ENCODE measurements at places on chromosomes 4 and X. TPM values are rescaled to one million over a fixed set of nuclear protein-coding genes. Genes with fewer than 3 reads are reported as not detected.

Gene ATOH1
- not detected for polyA plus RNA-seq

Gene CLDN34
- 0.15 TPM for polyA plus RNA-seq

Gene RTL5
- polyA plus RNA-seq = 1.2 TPM

Gene GPR34
- 0.65 TPM for polyA plus RNA-seq

Gene IQSEC2
- 11.6 TPM for polyA plus RNA-seq

Gene RAI2
- polyA plus RNA-seq = 7.0 TPM

Gene MMRN1
- polyA plus RNA-seq = 0.79 TPM

Gene SSR4
- polyA plus RNA-seq = 359 TPM

Gene ASB5
- 0.94 TPM for polyA plus RNA-seq

Gene PCDH18
- 0.75 TPM for polyA plus RNA-seq

Gene PNMA6F
- polyA plus RNA-seq = not detected

Gene STOX2
- 2.6 TPM for polyA plus RNA-seq

Gene NDUFB11
- 75.0 TPM for polyA plus RNA-seq

Gene HPSE
- 16.7 TPM for polyA plus RNA-seq

Gene PLAC8
- 49.1 TPM for polyA plus RNA-seq

Gene HDX
- polyA plus RNA-seq = 0.40 TPM

Gene MAGEA6
- polyA plus RNA-seq = not detected

Gene DMRTC1
- polyA plus RNA-seq = not detected

Gene RNF175
- 0.12 TPM for polyA plus RNA-seq

Gene CACNA1F
- polyA plus RNA-seq = 0.11 TPM

Gene CORIN
- 0.09 TPM for polyA plus RNA-seq

Gene SPATA4
- 0.06 TPM for polyA plus RNA-seq

Gene ITIH6
- not detected for polyA plus RNA-seq

Gene CCNA2
- 13.8 TPM for polyA plus RNA-seq

Gene MBTPS2
- polyA plus RNA-seq = 2.5 TPM

Gene CSTF2
- 21.5 TPM for polyA plus RNA-seq

Gene EPGN
- polyA plus RNA-seq = 12.8 TPM

Gene SHOX
- polyA plus RNA-seq = not detected

Gene RAB41
- not detected for polyA plus RNA-seq

Gene PDK3
- polyA plus RNA-seq = 2.6 TPM

Gene PKD2
- polyA plus RNA-seq = 6.3 TPM

Gene COL4A6
- 5.0 TPM for polyA plus RNA-seq

Gene GAGE12F
- polyA plus RNA-seq = not detected

Gene DCAF8L2
- polyA plus RNA-seq = not detected

Gene TAF7L
- 0.14 TPM for polyA plus RNA-seq

Gene RIPPLY1
- polyA plus RNA-seq = not detected

Gene AR
- polyA plus RNA-seq = 0.39 TPM

Gene ABCD1
- polyA plus RNA-seq = 2.9 TPM

Gene DRP2
- polyA plus RNA-seq = 0.06 TPM

Gene RPL34
- polyA plus RNA-seq = 3,753 TPM

Gene ENPP6
- 0.20 TPM for polyA plus RNA-seq

Gene FANCB
- polyA plus RNA-seq = 1.0 TPM

Gene PPARGC1A
- polyA plus RNA-seq = 0.49 TPM

Gene SASH3
- 2.8 TPM for polyA plus RNA-seq

Gene GAGE2A
- not detected for polyA plus RNA-seq

Gene TLR7
- polyA plus RNA-seq = 0.04 TPM

Gene CFAP99
- polyA plus RNA-seq = 0.04 TPM

Gene SLC34A2
- polyA plus RNA-seq = 0.12 TPM

Gene OTUD6A
- not detected for polyA plus RNA-seq

Gene BRCC3
- polyA plus RNA-seq = 17.6 TPM

Gene LNX1
- polyA plus RNA-seq = 44.2 TPM

Gene HPRT1
- polyA plus RNA-seq = 34.3 TPM

Gene FGF16
- polyA plus RNA-seq = not detected

Gene KCNIP4
- polyA plus RNA-seq = 0.12 TPM

Gene UCP1
- polyA plus RNA-seq = not detected

Gene ZFP92
- 0.04 TPM for polyA plus RNA-seq

All from esophagus (tissue), 2 donors.